NCI-H1092 (cell line): ENCODE measurements at places on chromosomes 11 and 22.

GRCh38 chr22:31084811-31085492 is 3.8 kb downstream of the SMTN start:
- no peak for DNase-seq

DNA sequence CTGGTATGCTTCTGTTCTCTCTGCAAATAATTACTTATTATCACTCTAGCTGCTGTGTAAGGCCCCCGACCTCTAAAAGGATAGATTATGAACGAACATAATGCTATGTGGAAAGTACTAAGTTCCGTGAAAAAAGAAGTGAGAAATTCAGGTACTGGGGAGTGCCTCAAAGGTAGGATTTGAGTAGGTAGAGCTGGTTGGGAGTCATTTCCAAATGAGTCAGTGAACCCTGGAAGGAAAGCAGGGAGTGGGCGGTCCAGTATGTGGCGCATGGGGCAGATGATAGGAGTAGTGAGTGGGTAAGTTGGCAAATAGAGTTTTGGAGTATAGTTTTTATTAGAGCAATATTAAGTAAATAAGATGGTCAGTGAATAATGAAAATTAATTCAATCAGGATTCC is 2.4 kb downstream of the ZC3H12C start:
- DNase-seq: no peak

- peak; percentile 76 for DNase-seq
These were observed 179.2 kb upstream of the ZBED5 start for GRCh38 chr11:11036848-11037732.

DNA sequence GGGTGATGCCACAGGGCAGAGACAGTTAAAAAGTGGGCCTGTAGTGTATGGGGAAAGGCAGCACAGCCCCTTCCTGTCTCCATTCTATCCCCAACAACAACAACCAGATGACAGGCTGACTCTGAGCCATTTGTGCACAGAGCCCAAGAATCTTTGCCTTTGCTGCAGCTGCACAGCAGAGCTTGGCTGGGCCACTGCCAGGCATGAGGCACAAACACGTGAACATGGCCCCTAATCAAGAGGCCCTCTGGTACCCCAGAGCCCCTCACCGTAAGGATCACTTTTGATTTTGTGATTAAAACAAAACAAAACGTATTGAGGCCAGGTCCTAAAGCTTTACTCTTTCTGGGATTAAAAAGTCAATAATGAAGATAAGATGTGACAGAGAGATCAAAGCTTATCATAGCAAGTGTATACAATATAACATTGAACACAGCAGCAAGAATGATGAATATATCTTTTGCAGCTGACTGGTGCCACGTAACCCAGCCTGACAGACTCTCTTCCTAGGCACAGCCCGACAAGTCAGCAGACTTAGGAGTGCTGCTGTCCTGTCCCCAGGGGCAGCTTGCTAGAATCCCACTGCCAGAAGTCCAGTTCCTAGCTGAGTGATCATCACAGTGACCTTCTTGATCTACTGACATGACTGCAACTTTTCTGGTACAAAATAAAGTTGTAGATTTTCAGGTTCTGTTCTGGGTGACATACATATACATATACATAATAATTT is 117.8 kb downstream of the SERGEF start:
- no peak for DNase-seq

DNA sequence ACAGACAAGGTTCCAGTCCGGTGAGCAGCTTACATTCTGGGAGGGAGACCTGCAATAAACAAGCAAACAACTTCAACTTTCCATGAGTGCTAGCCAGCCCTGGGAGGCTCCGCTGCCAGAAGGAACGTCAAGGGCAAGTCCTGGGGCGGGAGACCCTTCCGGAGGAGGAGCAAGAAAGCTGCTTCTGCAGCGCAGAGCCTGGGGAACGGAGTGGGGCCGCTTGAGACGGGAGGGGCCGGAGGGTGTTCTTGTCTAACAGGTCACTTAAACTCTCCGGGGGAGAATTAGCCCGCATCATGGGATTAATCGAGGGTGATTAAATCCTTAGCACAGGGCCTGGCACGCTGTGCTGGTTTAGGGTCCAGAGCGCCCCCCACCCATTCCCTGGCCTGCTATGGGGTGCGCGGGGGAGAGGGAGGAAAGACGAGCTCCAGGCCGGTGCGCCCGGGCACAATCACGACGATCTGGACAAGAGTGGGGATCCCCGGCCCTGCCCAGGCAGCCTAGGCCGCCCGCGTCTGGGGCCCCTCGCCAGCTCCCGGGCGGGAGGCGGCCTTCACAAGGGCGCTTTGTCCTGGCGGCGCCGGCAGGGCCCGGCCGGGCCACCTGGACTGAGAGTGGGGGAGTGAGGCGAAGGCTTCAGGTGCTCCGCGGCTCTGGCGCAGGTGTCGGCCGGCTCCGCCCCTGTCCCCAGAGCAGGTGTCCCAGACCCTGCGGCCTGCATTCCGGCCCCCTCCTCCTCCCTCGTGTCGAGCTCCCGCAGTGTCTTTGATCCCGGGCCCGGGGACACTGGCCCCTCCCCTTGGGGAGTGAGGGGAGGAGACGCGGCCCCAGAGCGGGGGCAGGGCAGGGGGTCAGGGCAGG is 663 bp upstream of the LARGE2 start:
- DNase-seq: no peak

GRCh38 chr11:88886796-88887195 is 179.0 kb downstream of the GRM5 start:
- peak; percentile 48 for DNase-seq

DNA sequence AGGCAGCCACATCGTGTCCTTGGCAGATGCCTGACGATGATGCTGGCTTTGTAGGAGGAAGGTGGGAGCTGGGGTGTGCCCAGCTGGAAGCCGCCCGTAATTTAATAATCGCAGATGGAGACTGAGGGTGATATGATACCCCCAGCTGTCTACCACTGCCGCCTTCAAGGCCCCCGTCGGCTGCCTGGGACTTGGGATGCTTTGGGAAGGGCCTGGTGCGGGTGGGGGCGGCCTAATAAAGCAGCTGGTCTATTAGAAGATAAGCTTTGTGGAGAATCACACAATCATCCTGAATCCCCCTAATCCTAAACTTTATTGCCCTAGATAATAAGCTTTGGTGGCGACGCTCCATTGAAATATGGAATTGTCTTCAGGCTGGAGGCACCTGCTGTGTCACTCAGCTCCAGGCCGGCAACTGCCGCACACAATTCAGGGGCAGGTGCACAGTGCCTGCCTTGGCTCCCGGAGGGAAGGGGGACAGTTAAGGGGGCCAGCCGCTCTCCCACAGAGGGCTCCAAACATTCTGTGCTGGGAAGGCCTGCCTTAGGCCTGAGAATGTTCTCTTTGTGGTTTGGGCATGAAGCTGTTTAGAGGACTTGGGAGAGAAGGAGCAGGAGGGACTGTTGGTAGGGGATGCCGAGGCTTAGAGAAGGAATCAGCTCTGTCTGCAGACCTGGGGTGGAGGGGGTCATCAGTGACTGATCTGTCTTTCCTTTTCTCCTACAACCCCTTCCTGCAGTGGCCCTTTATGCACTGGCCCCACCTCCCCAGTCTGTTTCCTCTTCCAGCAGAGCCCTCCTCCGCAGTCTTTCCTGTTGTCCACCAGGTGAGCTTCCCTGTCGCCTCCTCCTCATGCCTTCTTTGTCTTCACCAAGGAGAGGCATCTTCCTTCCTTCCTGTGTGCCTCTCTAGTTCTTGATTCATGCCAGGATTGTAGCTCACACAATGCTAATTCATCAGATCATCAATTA is 65.3 kb downstream of the ARL14EP start:
- DNase-seq: no peak

DNA sequence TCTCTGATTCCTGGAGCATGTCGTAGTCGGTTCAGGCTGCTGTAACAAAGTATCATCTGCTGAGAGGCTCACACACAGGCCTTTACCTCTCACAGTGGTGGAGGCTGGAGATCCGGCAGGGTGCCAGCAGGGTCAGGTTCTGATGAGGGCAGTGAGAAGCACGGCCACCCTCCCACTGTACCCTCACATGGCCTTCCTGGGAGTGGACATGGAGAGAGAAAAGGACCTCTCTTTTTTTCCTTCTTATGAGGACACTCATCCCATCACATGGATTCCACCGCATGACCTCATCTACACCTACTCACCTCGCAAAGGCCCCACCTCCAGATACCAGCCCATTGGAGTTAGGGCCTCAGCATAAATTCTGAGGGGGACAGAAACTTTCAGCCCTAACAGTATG is 99.5 kb downstream of the BCR start:
- no peak for DNase-seq

DNA sequence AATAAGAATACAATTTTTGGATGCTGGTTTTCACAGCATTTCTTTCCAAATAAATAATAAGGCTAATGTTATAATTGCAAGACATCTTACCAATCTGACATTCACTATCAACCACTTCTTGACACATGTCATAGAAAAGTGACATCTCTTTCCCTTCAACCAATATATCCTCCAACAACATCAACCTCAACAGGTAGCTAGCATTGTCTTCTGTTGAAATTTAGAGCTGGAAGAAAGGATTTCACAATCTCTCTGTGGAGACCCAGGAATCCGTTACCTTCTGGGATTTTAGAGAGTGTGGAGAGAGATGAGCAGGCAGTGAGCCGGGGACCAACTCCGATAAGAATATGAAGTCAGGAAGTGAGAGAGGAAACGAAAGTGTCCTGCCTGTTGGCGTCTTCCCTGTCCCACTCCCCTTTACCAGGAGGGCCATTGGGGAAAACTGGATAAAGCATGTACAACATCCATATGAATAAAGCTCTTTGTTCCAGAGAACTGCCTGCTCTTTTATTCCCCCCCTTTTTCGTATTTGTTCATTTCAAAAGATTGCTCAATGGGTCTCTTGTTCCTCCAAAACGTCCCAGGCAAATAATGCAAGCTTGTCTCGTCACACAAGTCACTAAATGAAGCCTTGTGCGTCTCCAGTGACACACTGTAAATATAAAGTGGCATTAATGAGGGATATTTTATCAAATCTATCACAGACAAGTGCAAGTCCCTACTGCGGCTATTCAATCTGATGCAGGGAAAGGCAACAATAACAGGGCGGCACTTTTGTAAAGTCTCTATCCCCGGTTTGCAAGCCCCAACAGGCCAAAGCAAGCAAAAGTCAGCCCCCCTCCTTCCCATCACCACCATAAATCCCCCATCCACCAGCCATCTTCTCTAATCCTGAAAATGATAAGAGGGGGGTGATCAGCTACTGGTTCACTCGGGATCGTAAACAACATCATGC is 3.4 kb downstream of the CADM1 start:
- no peak for DNase-seq

- DNase-seq: no peak
These were observed 56.0 kb downstream of the USP35 start for GRCh38 chr11:78244546-78245255.
